ENCODE measurements at places on chromosomes 7 and 10.
A peak's percentile ranks its signal among the peaks of the same experiment; 100 is the strongest.

GRCh38 chr7:154996101-154996500 lies 6.8 kb downstream of the PAXIP1 start:
- DNase-seq: no peak

- DNase-seq: no peak
These were observed 26.8 kb downstream of the GOT1 start for GRCh38 chr10:99403674-99404073.

DNA sequence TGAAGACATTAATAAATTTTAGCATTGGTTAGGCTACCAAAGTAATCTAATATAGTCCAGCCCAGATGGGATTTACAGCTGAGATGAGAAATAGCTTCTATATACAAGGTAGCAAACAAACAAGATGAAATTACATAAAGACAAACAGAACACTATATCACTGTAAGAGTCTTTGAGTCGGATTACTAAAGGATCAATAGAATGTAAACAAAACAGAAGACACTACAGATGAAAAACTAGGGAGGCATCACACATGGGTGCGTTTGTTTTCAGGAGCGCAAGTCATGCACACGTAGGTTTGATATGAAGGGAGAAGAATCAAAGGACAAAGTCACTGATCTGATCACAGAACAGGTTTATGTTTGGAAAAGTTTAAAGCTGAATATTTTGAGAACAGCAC lies 26.5 kb downstream of the MPP7 start:
- no peak for DNase-seq

- no peak for DNase-seq
These were observed 2.5 kb downstream of the VSTM2A start for GRCh38 chr7:54544527-54545240.

GRCh38 chr7:44962483-44963251 lies 16.1 kb downstream of the MYO1G start:
- peak; percentile 41 for DNase-seq

GRCh38 chr10:128307820-128308219 lies 181.6 kb upstream of the MKI67 start:
- DNase-seq: no peak

DNA sequence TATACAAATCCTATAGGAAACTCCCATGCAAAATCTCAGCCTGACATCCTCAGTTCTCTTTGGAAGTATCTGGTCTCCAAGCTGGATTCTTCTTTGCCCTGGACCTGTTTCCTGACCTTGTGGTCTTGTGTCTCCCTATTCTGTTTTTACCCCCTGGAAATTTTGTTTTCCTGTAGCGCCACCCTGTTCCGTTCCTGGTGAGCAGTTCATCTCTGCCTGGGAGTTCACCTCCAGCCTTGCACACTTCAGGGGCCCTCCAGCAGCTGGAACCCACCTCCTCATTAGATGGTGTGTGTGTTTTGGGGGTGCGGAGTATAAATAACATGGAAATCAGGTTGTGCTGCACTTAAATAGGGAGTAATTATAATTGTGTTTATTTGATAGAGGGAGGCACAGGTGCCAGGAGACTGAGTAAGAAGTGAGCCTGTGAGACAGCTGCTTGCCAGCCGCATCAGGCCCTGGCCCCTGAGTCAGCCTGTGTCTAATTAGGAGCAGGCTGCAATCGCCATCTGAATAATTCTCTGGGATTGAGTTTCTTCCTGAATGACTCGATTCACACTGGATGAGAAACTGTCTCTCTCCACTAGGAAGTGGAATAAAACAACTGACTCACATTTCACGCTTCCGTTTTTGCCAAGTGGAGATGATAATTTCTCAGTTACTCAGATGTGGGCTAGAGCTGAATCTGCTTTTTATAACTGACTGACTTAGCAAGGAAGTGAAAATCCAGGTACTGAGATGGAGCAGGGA lies 69.4 kb upstream of the HECTD2 start:
- DNase-seq: peak; percentile 81

GRCh38 chr7:28135760-28136159 lies 44.8 kb downstream of the JAZF1 start:
- no peak for DNase-seq

- DNase-seq: no peak
These were observed 81.0 kb downstream of the TMEM270 start for GRCh38 chr7:73941836-73942551.

DNA sequence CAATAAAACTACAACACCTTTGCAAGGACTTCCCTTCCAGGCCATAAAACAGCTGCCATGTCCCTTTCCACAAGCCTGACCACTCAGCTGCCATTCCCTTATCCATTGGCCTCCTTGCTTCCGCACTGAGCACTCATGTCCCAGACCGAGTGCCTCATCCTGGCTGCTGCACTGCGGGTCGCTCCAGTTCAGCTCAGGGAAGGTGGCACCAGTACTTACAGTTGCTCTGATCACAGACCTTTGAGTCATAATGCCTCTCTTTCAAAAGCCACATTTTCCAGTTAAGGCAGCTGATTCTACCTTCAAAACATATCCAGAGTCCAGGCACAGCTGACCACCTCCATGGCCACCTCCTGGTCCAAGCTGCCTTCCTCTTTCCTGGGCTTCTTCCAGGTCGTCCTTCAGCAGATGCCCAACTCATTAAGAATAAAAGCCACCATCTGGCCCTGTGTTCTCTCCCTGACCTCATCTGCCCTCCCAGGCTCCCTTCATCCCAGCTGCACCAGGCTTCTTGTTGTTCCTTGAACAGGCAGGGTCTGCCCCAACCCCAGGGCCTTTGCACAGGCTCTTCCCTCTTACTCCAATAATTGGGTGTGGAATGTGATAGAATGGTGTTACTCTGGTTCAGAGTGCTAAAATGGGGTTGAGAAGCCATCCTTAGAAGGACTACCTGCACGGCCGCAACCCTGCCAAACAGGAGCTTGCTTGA lies 64.5 kb downstream of the RAMP3 start:
- no peak for DNase-seq

- no peak for DNase-seq
These were observed 19.6 kb downstream of the ABI1 start for GRCh38 chr10:26840938-26841732.

GRCh38 chr10:14173706-14174594 lies 156.8 kb downstream of the FRMD4A start:
- DNase-seq: no peak

DNA sequence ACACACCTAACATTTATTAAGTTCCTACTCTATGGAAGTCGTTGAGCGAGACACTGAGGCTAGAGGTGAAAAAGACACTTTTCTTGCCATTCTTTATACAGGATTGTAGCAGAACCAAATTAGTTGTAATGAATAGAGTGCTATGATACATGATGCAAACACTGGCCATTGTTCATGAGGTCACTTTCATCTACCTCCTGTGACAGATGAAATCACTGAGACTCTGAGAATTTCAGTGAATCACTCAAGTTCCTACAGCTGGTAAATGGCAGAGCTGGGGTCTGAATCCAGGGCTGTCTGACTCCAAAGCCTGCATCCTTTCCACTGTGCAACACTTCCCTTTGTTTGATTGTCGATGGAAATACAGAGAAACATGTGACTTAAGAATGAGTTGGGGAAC lies 657.6 kb downstream of the LRMDA start:
- DNase-seq: no peak

GRCh38 chr10:122044713-122045112 lies 55.8 kb downstream of the TACC2 start:
- peak; percentile 86 for DNase-seq

DNA sequence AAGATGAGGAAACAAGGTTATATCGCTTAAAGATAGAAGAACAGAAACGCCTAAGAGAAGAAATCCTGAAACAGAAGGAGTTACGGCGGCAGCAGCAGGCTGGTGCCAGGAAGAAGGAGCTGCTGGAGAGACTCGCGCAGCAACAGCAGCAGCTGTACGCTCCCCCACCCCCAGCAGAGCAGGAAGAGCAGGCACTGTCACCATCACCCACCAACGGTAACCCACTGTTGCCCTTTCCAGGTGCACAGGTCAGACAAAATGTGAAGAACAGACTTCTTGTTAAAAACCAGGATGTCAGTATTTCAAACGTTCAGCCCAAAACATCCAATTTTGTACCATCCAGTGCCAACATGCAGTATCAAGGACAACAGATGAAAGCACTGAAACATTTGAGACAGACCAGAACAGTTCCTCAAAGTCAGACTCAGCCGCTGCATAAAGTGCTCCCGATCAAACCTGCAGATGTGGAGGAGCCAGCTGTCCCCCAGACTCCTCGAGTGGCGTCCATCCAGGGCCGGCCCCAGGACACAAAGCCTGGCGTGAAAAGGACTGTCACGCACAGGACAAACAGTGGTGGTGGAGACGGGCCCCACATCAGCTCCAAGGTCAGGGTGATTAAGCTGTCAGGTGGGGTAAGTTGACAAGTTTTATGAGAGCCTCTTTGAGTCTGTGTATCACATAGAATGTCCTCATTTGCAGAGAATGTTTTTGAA lies 67.1 kb downstream of the SHH start:
- DNase-seq: no peak

GRCh38 chr7:12975412-12975811 lies 288.0 kb downstream of the ARL4A start:
- DNase-seq: no peak

DNA sequence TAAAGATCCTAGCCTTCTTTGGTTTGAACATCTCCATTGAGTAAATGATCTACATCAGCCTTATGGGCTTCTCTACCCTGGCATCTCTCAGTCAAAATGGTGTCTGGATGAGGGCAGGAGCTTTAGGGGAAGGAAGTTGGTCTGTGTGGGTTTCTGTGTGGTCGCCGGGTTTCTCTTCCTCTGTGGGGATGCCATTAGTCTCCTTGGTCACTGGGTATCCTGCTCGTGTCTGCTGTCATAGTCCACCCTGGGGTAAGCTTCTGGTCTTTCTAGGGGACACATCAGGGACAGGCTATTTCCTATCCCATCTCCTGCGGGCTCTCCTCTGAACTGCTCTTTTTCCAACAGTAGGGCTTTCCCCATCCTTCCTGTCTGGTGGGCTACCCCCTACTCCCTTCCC lies 150.3 kb upstream of the NPY start:
- no peak for DNase-seq

DNA sequence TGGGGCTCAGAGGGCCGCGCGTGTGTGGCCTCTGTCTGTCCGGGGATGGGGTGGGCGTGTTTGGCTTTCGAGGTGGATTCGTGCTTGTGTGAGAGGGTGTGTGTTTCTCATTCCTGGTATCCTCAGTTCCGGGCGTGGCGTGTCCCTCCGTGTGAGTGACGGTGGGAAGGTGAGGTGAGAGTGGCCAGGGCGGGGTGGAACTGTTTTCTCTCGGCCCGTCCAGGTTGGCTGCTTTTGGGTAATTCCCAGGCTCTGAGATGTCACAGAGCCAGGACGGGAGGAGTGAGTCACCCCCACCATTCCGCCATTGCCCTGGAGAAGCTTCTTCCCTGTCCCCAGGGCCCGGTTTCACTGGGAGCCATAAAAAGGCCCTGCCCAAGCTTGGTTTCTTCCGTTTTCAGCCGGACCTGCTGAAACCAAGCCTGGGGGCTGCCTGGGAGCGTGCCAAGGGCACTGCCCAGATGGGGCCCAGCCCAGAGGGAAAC lies 21.3 kb upstream of the CLDN4 start:
- no peak for DNase-seq

DNA sequence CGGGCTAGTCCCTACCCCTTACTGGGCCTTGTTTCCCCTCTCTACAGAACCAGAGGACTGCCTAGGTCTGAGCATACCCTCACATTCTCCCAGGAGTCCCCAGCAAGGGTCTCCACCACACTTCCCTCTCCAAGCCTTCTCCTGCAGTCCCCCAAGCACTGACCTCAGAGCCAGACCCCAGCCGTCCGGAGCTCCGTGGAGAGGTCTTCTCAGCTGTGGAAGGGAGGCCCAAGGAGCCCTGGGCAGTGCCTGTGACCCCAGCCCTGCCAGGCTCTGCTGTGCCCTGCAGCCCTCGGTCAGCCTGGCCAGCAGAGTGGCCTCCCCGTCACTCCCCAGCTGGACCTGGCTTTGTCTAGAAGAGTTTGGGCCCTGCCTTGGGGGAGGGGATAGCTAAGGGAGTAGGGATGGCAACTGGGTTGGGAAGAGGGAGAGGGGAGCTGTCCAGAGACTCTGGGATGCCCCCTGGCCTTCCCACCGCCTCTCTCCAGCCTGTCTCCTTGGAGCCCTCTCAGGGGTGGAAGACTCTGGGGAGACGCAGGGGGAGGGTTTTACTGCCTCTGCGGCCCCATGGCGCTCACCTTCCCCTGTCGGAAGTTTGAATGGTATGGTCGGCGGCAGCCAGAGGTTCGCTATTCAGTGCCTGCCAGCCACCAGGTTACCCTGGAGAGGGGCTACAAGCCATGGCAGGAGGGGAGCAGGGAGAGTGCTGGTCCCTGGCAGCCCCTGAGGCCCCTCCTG lies at the start of gene C10orf105:
TSS of gene C10orf105 (minus strand) at position 315 of the 738 bp plus-strand sequence. CDS start 3,441 bp downstream, outside the sequence.
- DNase-seq: no peak

GRCh38 chr7:111290419-111290818 lies 199.5 kb downstream of the LRRN3 start:
- no peak for DNase-seq

DNA sequence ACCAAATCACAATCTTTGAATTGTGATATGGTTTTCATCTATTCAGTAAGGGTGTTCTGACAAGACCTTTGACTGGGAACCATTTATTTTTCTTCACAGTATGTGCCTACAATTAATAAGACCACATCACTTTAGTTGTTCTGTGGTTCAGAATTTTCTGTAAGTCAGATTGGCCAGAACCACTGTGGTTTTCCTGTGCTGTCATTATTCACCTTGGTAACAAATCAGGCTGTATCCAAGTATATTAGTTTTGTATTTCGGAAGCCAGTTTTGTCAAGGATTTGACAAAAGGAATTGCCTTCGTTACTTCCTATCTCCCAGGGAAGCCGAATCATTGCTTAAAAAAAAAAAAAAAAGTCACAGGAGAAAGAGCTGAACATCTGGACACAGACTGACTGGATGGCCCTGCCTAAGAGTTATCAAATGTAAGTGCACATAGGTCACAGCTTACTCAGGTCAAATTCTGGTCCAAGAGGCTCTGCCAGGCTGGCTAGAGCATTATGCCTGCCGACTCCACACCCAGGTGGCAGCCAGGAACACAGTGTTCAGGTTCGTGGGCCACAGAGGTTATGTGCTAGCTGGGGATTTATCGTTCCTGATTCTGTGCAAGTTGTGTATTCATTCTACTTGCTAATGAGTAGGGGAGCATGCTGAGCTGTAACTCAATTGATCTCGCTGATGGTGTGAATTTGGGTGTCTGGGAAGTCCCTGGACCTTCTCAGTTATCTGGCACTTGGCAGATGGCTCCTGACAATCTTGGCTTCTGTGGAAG lies 175.3 kb downstream of the JAZF1 start:
- DNase-seq: peak; percentile 86

- DNase-seq: no peak
These were observed 47.9 kb upstream of the DOCK1 start for GRCh38 chr10:126857178-126857806.

DNA sequence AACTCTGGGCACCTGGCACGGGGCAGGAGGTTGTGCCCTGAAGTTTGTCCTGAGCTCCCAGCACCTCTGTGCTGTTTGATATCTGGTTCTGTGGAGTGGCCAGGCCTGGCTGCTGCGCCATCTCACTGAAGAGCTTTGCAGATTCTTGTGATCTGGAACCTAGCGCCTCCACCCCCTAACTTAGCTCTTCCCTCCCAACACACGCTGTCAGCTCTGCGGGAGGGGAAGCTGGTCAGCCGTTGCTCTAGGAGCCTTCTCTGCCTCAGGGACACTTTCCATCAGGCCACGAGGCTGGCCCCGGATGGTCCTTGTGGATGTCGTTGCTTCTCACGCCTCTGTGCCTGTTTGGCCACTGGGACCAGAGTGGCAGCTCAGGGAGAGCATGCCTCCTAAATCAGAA lies 213.2 kb downstream of the CCDC3 start:
- no peak for DNase-seq

GRCh38 chr7:47453093-47454061 lies 128.5 kb downstream of the TNS3 start:
- peak; percentile 94 for DNase-seq
